Amniotic stem cell (primary cell): ENCODE measurements at places on chromosomes 7 and 10.
A peak's percentile ranks its signal among the peaks of the same experiment; 100 is the strongest.

- DNase-seq: no peak
These were observed 1.3 kb downstream of the LSM8 start for GRCh38 chr7:118185163-118185860.

DNA sequence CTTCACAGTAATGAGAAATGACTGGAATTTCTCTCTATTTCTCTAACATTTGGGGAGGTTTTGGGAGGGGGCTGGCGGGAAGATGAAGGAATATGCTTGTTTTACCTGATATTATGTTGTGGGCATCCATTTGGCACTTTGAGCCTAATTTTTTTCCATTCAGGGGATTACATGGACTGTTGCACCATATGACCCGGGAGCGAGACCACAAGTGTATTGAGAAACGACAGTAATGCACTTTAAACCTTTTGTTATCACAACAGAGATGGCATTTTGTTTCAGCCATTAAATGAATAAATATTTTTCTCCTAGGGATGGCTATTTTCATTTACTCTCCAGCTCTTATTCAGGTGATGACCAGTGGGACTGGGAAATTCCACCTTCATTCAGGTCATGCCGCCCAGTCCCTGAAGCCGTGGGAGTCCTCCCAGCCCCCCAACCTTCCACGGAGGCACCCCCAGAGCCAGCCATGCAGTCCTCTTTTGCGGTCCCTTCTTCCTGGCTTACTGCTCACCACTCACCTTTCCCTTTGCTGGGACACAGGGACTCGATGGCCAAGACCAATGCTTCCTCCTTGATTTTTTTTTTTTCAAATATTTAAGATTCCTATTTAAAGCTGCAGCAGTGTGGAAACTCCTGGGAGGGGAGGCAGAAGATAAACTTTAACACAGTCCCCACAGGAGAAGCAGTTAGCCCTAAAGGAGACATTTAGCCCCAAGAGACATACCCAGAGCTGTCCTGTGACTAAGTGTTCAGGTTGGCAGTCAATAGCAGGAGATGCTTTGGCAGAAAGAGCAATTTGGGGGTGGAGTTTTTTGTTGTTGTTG is 190.9 kb upstream of the YAE1 start:
- DNase-seq: no peak

GRCh38 chr10:75043256-75044131 is 68.0 kb upstream of the SAMD8 start:
- DNase-seq: no peak

DNA sequence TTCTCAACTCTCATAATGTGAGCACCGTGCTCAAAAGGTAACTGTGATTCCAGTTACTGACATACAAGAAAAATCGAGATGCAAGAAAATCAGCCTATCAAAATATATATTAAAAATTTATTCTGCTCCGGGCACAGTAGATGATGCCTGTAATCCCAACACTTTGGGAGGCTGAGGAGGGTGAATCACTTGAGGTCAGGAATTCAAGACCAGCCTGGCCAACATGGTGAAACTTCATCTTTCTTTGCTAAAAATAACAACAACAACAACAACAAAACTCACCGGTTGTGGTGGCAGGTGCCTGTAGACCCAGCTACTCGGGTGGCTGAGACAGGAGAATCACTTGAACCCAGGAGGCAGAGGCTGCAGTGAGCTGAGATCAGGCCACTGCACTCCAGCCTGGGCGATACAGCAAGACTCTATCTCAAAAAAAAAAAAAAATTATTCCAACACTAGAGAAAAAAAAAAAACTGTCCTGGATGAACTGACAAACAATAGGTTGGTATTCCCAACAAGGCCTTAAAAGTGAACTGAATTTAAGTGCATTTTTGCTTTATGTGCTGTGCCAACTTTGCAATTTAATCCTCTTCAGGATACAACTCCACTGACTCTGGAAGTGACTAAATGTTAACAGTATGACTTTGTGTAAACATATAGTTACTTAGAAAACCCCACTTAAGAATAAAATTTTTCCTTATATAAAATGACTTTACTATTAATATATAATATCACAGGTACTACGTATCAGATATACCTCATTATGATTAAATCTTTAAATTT is 51.1 kb downstream of the JMJD1C start:
- no peak for DNase-seq

- no peak for DNase-seq
These were observed 261.6 kb downstream of the GPR158 start for GRCh38 chr10:25436431-25436830.

DNA sequence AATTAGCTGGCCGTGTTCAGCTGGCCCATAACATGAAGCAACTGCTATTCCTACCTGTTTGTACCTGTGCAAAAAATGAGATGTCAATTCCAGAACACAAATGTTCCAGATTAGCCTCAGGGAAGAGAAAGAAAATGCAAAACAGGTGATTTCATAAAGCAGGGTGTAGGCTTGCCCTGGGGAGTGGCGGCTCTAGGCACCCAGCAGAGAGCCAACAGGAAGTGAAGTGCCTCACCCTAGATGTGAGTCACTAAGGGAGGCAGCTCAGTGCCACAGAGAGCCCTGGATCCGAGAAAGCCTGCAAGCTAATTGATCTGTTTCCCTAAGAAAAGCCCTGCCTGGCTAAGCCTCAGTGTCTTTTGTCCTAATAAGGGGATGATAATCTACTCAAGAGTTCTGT is 240.0 kb downstream of the ARHGAP21 start:
- peak; percentile 36 for DNase-seq

- DNase-seq: no peak
These were observed 487.2 kb upstream of the AKR1E2 start for GRCh38 chr10:4338768-4339167.
